ENCODE measurements at places on chromosomes 2 and 18.

DNA sequence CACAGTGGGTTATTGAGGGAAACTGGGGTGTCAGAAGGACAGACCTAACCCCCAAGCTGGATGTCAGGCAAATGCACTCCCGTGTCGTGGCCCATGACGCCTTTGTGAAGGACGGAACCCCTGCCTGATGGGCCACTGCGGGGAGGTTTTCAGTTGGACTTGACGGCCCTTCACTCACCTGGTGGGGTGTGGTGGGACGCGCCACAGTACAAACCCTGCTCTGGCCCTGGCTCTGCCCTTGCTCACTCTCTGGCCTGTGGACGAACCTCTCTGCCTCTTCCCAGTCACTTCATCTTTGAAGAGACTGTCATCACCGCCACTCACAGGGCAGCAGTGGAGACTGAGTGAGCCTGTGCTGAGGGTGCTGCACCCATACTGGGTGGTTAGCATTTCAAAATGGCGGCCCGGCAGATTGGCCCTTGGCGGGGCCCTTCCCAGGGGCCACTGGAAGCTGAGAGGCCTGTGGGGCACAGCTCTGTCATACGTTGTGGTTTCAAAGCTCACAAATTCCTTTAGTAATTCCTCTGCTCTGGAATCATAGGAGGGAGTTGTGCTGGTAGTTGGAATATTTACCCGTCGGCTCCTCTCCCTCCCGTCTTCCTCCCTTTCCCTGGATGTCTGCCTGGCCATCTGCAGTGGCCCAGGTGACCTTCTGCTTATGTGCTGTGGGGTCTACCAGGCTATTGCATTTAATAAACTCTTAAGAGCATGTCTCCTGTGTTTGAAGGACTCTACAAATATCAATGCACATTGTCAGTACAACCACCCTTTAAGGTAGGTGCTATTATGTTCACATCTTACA is 200.6 kb downstream of the CTIF start:
- DNase-seq, result no peak

- DNase-seq, result no peak
These were observed 57.2 kb downstream of the CYB5A start for GRCh38 chr18:74234326-74235171.

- DNase-seq, result no peak
These were observed 9.9 kb downstream of the OBSL1 start for GRCh38 chr2:219561179-219562048.

DNA sequence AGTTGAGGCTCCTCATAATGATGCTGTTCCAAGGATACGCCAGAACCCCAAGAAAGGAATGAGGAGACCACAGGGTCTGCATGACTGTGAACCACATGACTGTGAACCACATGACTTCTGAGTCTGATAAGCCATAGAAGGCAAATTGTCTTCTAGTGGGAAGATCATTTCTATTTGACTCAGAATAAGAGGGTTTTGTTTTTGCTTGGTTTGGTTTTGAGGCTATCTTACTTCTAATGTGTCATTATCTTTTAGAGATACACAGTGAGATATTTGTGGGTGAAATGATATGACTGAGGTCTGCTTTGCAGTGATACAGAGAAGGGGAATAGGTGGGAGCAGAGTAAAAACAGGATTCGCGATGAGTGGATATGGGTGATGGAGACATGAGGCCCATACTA is 28.9 kb upstream of the BCL2L11 start:
- no peak for DNase-seq
